ENCODE measurements at places on chromosomes 4 and X.

GRCh38 chr4:84669201-84669600 is 86.3 kb downstream of the CDS1 start:
- DNase-seq = no peak

DNA sequence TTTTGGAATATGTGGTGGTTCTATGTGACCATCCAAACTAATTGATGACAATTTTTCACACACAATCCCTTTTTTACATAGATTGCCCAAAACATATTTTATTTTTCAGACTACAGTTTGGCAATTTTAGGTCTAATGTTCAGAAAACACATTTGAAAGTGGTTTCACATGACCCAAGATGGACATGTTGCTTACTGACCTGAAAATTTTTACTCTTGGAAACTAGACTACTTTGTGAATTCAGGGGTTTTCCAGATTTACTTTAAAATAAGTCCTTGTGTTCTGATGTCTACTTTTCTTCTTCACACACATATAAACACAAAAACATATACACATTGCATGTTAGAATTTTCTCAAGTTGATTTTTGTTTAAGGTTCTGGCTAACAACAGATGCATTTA is 79.5 kb downstream of the HMGB2 start:
- DNase-seq = no peak

DNA sequence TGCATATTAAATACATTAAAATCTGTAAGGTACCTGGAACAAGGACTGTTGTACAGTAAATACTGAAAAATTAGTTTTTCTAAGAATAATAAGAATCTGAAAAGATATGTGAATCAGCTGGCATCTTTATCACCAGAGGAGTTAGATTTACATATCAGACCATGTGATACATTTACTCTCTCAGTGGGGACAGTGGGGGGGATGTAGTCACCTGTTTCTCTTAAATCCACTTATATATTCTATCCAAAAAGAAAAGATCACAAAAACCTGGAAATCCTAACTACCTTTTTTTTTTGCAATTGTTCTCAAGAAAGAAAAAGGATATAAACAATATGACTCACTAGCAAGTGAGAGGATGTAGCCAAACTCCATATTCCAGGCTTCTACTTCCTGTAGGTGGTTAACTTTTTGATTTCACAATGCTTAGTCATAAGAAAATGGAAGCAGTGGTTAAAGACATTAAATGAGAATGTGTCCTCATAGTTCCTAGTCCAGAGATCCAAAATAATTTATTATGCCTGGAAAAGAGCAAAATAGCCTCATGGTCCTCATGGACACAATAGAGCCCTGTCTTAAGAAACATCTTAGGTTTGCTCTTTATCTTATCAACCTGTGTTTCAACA is 22.5 kb upstream of the MYOZ2 start:
- DNase-seq = no peak

DNA sequence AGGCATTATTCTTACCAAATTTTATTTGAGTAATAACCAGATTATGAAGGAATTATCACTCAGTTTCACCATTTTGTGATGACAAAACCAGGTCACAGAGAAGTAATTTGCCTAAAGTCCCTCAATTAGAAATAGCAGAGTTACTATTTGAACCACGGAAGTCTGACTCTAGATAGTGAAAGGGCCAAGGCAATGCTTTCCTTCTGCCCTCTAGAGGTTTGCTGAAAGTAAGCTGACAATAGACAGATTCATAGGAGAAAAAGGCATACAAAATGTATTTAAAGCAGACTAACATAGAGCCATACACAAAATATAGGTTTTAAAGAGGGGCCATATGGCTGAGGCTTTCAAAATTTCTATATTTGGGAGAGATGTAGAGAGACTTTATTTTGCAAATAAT is 43.1 kb downstream of the CXXC4 start:
- DNase-seq = no peak

DNA sequence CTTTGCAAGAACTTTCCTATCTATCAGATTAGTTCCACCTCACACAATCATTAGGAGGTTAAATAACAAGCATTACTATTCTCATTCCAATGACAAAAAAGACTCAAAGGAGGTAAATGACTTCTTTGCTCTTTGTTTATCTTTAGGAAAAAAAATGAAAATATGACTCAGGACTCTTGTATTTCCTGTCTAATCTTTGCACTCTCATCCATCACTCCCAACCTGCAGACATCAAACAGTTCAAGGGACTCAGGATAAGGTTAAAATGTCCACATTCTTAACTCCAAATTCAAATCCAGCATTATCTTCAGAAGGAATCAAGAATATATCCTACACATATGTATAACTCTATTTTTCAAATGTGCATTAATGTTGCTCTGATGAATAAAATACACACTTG is 139.6 kb downstream of the UNC5C start:
- no peak for DNase-seq

DNA sequence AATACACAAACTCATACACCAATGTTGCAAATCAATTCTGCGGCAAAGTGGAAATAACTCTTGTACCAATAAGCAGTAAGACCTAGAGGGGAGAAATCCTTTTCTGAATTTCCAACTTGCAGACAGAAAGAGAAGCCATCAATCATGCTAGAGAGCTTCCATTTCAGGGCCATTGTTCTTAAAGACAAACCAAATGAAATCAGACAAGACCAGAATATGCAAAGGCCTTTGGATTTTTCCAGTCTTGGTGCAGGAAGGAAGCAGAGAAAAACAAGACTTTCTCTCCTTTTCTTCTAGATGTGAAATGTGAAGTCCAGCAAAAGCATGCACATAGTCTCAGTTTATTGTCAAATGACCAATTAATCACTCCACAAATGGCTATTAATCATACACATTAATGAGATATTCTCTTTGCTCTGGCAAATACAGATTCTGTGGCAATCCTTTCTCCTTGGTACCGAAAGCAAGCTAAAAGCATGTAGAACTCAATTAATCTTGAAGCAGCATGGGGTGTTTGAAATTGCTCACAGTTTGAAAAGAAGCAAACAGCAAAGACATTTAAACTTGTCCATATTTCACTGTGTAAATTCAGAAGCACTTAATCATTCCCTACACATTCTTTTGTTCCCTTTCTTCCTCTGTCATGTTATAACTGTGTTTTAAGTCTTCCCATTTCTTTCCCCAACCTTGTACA is 466.1 kb downstream of the GPAT3 start:
- DNase-seq = no peak

GRCh38 chr4:77699731-77700210 is 94.2 kb downstream of the CXCL13 start:
- no peak for DNase-seq

DNA sequence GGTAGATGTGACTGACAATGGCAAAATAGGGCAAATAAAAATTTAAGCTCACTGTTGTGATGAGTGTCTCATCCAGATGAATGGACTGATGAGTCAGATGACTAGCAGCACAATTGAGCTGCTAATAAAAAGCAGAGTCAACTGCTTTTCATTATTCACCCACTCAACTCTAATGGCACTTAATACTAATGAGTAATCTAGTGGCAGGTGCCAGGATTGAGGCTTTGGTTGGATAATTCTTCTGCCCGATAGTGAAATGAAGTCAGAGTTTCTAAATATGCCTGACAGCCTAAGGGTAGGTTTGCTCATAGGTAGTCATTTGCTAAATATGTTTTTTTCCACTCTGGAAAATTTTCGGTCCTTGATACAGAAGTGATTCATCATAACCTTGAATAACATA is 10.4 kb downstream of the OGT start:
- DNase-seq = no peak

GRCh38 chr4:17475481-17475880 is 36.4 kb downstream of the QDPR start:
- no peak for DNase-seq

- no peak for DNase-seq
Measured at GRCh38 chrX:13898083-13898482, 81.2 kb upstream of the GPM6B start.

- DNase-seq = no peak
Measured at GRCh38 chr4:156073976-156074375, 120.3 kb upstream of the CTSO start.

GRCh38 chrX:155563099-155563498 is 49.7 kb downstream of the TMLHE start:
- DNase-seq = no peak

- DNase-seq = no peak
Measured at GRCh38 chr4:38170338-38171169, 210.4 kb downstream of the PTTG2 start.

DNA sequence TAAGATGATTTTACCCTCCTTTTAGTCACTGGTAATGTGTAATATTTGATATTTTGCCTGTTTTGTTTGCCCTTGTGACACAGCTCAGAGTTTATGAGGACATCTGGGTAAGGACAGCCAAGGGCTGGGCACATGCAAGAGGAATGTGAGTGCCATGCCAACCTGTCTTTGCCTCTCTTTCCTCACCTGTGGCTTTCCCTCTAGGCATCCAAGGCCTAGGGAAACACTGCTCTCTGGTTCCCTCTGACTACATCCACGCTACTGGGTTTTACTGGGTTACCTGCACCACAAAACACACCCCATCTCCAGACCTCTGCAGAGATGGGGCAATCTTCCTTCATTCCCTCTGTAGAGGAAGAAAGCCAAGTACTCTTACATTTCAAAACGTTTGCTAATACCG is 7.7 kb downstream of the HPGDS start:
- no peak for DNase-seq

- DNase-seq = no peak
Measured at GRCh38 chr4:70945452-70946055, 43.4 kb downstream of the MOB1B start.

DNA sequence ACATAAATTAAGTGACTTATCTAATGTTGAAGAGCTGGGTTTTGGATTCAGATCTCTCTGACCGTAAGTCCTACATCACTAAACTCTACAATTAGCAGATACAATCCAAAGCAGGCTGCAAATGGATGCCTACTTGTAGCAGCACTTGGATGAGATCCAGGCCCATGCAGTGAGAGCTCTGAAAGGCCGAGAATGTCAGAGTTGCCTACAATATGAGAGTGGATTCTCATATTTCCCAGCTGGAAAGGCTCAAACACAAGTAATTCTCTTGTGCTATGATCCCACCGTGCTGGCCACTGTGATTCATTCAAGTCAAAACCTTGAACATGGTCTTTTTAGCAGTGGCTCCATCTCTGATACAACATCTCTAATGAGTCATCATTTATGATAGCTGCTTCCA is 125.4 kb upstream of the CHRDL1 start:
- DNase-seq = no peak

DNA sequence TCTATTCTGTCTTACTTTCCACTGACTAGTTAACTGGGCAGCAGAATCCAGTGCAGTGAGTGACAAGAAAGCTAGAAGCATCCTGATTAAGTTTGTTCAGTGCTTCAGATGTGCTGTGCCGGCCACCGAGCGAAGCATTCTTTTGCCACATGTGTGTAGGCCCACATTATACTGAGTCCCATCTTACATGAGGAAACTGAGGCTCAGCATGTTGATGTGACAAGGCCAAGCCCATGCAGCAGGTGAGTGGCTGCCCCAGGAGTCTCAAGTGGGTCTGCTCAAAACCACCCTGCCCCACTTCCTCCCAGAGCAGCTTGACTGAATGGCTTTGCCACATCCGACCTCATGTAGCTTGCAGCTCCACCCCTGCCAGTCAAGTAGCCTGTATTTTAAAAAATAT is 50.5 kb downstream of the RHOH start:
- DNase-seq = no peak

GRCh38 chr4:14087459-14087858 is 459.9 kb upstream of the BOD1L1 start:
- DNase-seq = no peak

GRCh38 chr4:168408620-168409019 is 71.7 kb downstream of the DDX60L start:
- DNase-seq = no peak

DNA sequence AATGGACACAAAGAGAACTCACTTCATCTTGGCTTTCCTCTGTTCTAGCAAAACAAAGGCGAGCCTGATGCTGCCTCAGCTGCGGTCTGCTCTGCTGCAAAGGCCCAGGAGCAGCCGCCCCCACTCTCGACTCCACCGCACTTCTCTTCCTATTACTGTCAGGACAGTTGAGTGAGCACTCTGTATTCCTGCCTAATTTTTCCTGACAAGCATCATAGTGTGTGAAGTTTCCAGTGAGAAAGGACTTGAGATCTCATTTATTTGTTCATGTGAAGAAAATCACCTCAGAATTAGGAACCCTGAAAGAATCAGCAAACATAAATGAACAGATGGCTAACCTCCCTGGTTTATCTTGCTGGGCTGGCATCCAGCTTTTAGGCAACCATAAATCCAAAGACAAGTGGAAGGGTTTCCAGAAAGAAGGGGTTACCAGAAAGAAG is 15.6 kb downstream of the SCARB2 start:
- DNase-seq = no peak

- no peak for DNase-seq
Measured at GRCh38 chr4:150206954-150207353, 128.7 kb downstream of the DCLK2 start.

DNA sequence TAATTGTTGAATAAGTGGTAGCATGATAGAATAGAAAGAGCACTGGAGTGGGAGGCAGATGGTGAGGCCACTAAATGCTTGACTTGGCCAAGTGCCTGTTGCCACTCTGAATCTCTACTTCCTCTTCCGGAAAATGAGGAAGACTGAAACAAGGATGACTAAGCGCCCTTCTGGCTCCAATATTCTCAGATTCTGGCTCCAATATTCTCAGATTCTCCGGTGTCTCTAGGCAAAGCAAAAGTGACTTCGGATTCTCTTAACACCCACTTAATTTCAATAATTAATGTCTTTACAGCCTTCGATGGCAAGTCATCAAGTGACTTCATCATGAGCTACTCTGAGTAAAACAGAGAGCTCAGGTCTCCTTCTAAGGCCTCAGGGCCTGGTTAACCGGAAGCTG is 402.2 kb upstream of the FGF13 start:
- DNase-seq = no peak

DNA sequence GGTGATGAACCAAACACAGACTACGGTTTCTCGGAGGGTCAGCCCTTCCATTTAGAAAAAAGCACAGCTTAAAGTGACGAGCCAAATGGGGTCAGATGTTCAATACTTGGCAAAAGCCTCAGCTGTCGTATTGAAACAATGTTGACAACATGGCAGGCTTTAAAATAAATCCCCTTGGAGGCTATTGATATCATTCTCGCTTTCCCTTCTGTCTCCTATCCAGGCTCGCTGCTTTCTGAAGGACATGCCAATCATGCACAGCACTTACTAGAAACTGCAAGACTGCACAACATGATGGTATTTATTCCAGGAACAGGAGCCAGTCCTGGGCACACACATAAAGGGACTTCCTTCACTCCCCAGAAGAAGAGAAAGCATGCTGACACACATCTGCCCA is 137.9 kb downstream of the SLC7A11 start:
- no peak for DNase-seq

DNA sequence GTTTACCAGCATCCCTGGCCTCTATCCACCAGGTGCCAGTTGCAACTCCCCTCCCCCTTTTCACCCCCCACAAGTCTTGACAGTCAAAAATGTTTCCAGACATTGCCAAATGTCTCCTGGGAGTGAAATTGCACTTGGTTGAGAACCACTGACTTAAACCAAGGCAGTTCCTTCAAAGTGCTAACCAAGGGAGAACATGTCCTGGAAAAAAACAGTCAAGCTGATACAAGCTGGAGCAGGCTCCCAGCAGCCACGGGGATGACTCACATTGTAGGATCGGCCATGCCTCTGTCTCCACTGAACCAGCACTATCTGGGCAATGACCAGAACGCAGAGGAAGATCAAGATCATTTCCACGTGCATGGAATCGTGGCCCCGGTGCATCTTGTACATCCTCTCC is 11.4 kb downstream of the RNF175 start:
- no peak for DNase-seq
